IPS DF 6.9 (cell line): ENCODE measurements at places on chromosomes 6 and 20.
A peak's percentile ranks its signal among the peaks of the same experiment; 100 is the strongest.

DNA sequence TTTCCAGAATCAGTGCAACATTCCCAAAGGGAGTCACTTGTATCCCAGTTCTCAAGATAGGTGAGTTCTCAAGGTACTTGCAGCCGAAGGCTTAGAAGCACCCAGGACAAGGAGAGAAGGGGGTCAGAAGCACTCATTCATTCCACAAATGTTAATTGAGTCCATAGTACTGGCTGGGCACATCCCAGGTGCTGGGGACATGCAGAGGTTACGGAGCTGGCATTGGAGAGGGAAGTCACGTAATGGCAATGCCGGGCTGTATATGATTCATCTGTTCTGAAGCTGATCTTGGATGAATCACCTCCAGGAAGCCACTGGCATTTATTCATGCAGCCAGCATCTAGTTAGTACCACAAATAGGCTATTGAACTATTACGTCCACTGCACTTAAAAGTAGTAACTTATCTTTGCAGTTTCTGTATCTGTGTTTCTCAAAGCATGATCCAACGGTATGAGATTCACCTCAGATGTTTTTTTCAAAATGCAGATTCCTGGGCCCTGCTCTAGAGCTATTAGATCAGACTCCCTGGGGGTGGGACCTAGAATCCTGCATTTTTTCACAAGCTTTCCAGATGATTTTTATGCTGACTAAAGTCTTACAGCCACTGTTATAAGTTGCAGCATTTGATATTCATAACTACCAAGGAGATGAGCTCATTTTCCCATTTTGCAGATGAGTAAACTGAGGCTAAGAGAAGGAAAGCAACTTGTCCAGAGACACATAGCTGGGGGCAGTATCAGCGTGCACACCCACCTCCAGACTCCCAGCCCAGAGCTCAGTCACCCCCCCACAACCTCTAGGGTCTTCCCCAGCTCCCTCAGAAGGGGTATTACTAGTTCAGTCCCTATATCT lies 44.1 kb upstream of the ID1 start:
- no peak for DNase-seq

DNA sequence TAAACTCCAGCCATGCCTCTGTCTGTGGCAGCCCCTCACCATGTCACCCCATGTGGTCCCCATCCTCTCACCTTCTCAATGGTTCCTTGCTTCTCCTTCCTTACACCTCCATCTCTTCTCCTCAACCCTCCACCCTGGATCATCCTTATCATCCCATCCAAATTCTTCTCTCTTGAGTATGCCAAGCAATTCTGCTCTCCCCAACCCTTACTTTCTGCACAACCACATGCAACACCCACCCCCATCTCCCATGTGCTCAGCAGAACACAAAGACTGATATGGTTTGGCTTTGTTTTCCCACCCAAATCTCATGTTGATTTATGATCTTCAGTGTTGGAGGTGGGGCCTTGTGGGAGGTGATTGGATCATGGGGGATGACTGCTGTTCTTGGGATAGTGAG lies 42.5 kb upstream of the RALY start:
- no peak for DNase-seq

GRCh38 chr6:160735523-160735922 lies 33.5 kb downstream of the PLG start:
- no peak for DNase-seq

DNA sequence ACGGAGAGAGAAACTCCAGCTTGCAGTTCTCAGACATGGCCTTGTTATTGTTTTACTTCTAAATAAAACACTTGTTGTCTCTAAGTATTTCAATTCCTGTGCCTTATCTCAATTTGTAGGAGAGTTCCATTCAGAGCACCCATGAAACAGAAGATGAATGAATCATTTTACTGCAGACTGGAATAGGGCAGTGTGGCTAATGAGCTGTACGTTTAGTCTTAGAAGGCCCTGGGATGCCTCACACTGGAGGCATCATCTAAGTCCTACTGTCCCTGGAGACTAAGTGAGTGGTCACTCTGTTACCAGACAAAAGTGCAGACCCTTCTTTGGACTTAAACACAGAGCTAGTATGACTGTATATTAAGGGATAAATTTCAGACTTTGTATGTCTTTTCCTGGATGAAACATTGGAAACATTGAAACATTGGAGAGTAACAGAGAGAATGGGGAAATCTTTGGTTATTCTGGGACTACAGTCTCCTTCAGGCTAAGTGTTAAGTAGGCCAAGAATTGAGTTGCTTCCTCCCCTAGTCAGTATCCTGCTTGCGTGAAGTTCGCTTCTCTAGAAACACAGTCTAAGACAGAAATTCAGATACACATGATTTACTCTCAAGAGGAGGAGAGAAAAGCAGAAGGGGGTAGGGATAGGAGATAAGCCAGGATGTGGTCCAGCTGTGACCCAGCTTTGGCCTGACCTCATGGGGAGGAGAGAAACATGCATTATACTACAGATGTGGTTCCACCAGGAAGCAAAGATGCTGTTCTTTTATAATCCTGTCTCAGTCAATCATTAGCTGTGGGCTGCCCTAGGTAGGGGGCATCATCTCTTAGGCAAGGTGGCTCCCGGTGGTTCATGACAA lies 167.4 kb upstream of the BMP2 start:
- no peak for DNase-seq

DNA sequence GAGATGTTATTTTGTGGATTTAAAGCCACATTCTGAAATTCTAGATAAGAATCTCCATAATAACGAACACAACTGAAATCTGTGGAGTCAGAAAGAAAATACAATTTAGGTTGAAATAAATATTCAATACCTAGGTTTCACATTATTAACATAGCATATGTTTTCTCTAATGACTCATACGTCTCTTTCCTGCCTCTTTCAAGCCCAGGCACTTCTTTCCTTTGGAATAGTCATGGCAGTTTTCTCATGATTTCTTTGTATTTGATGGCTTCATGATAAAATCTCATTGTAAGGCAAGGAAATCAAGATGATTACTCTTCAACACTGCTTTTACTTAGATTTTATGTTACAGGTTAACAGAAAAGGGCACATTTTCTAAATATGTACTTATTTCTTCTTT lies 803.7 kb downstream of the PHF3 start:
- DNase-seq = no peak

- no peak for DNase-seq
Measured at GRCh38 chr6:101351173-101351572, 42.3 kb upstream of the GRIK2 start.

DNA sequence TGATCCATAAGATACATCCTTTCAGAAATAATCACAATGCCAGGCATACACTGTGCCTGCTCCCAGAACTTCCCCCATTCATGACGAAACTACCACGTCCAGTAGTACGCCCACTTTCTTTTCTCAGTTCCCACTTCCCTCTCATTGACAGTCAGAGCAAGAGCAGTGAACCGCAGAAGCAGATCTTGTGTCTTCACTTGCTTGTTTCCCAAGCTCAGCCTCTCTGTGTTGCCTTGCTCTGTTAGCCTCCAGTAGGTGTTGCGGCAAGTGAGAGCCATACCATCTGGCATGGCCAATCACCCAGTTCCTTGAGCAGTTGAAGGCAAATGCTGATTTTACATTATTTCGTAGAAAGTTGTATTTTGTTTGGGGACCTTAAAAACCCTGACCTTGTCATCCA lies 11.7 kb downstream of the UST start:
- DNase-seq = no peak

DNA sequence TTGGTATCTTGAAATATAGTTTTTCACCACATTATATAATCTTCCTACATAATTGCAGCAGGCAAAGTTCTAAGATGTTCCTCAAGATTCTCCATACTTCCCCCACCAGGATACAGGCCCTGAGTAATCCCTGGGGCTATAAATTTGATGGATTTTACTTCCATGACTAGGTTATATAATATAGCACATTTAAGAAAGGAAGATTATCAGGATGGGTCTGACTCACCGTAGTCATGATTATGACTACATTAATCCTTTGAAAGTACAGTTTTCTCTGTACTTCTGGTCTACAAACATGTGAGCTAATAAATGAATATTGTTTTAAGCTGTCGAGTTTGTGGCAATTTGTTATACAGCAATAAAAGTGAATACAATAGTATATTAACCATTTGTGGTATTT lies 122.5 kb downstream of the MACROD2 start:
- DNase-seq = no peak

DNA sequence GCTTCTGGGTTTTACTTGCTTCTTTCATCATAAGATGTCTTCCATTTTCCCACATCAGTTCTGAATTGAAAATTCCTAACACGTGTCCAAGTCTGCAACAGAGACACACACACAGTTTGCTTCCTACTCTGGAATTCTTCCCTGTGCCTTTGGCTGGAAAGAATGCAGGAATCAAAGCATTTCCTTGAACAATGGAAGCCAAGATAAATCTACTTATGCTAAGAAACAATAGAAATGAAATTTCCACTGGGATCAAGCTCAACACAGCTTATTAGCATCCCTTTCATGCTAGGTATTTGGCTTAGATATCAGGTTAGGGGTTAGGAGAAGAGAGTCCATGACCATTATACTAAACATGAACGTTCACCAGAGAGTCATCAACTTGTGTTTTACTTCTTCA lies 101.1 kb upstream of the SCAF8 start:
- DNase-seq = no peak

GRCh38 chr6:113122060-113122459 lies 735.1 kb upstream of the MARCKS start:
- DNase-seq = peak; percentile 52

GRCh38 chr6:98929498-98930060 lies 18.2 kb downstream of the FBXL4 start:
- DNase-seq = no peak

DNA sequence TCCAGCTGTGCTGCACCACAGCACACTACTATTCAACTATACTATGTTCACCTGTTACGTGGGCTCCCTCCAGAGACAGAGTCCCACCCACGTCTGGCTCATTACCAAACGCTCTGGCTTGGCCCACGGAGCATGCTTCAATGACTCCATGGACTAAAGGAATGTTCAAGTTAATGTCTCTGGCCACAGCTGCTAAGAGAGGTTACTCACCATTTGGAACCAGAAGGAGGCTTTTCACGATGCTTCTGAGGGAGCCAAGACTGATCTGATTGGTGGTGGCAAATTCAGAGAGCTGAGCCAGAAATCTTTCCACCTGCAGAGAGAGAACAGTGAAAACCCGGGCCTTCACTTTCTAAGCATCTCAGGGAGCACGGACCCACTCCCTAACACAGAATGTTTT lies 15.6 kb downstream of the COMMD7 start:
- no peak for DNase-seq
